ENCODE measurements at places on chromosomes 2 and 18.

- no peak for DNase-seq
These were observed 87.8 kb upstream of the SNTG2 start for GRCh38 chr2:862731-863466.

- DNase-seq, result no peak
These were observed 217.7 kb upstream of the SMAD7 start for GRCh38 chr18:49168281-49168985.

- no peak for DNase-seq
These were observed 16.9 kb downstream of the ERCC3 start for GRCh38 chr2:127277028-127277427.

- DNase-seq, result no peak
These were observed 98.7 kb upstream of the MGAT5 start for GRCh38 chr2:134155134-134155533.

- no peak for DNase-seq
These were observed 281.2 kb upstream of the LYPD1 start for GRCh38 chr2:132951008-132951714.

- peak; percentile 50 for DNase-seq
These were observed 110.5 kb downstream of the TCF4 start for GRCh38 chr18:55477499-55477859.

GRCh38 chr2:15556311-15556930 lies 4.7 kb downstream of the NBAS start:
- DNase-seq, result no peak

DNA sequence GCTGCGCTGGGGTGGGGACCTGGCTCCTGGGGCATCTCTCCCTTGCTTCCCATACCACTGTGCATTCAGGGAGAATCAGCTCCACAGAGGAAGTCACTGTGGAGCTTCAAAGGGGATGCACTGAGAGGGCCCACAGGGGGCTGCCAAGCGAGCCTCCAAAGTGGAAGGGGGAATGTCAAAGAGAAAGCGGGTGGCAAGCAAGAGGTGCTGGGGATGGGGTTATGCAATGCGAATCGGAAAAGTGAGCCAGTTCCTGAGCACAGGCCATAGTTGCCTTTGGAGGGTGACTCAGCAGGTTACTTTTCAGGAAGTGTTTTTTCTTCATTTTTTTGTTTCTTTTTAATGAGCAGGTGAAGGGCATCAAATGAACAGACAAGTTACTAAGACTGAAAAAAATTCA lies 17.6 kb downstream of the PMAIP1 start:
- peak; percentile 26 for DNase-seq

GRCh38 chr2:19751631-19752030 lies 150.2 kb downstream of the TTC32 start:
- no peak for DNase-seq

- DNase-seq, result no peak
These were observed 316.2 kb downstream of the EPHA4 start for GRCh38 chr2:221255862-221256261.

DNA sequence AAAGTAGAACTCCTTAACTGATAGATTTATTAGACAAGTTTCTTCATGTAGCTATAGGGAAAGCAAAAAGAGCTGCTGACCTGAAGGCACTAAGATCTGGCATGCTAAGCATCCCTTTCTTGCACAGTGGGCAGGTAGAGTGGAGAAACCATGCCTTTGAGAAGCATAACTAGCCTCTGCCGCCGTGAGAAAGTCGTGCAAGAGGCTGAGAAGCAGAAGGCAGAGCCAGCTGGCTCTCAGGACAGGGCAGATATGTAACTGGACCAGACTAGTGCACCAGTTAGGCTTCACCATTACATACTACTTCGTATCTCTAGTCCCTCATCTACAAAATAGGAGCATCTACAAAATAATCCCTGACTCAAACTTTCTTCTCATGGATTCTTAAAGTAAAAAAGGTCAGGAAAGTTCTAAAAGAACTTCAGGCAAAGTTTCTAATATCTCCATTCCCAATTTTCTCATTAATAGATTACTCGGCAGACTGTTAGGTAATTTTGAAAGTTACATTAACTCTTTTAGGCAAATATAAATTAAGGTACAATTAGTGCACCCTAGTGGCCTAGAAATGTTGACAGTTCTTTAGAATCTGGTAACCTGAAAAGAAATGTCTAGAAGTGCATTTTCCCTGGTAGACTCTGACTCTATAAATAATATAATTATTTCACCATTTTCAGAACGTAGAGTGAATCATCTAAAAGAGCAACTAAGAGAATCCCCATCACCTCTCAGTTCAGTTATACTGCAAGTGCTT lies 10.3 kb downstream of the ERBB4 start:
- no peak for DNase-seq

GRCh38 chr2:31997653-31998052 lies 13.2 kb downstream of the MEMO1 start:
- DNase-seq, result peak; percentile 32

DNA sequence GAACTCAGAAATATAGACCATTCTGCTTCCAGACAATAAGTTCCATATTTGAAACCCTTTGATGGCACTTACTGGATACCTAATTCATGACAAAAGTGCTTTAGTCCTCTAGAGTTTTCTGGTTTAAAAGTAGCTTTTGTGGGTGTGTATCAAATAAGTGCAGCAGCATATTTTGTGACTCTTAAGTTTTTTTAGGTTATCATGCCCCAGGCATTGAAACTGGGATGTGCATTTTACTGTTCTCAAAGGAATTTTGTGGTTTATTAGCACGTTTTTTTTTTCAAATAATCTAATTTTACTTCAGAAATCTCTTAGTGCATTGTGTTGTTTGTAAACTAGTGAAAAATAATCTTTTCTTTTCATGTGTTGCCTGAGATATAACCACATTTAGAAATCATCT lies 1.5 kb downstream of the XRCC5 start:
- DNase-seq, result no peak

- DNase-seq, result no peak
These were observed 13.2 kb upstream of the KCMF1 start for GRCh38 chr2:84957771-84958134.

GRCh38 chr2:107384422-107384821 lies 442.3 kb upstream of the RGPD4 start:
- no peak for DNase-seq

- DNase-seq, result peak; percentile 75
These were observed 110.9 kb upstream of the CCDC150 start for GRCh38 chr2:196528486-196529223.

DNA sequence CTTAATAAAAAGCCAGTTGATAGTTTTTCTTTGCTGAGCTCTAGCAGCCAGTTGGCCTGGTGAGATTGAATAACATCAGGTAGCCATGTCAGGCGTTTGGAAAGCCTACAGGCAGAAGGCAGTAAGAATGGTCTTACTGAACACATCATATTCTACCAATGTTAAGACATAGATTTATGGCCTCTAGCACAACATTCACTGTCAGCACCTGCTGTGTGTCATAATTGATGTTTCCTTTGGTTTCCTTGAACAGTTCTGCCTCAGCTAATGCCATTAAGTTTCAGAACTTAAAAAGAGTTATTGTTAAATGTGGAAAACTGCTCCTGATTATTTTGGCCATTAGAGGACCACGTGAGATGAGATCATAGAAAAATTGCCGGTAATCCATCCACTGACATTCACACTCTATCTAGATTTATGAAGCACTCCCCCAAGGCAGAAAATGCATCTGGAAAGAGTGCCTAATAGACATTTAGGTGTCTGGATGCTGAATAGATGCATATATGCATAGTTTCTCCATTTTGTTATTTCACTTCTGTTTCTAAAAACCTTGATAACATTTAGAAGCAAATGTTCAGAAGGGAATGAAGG lies 434.7 kb downstream of the PTPRM start:
- DNase-seq, result no peak

DNA sequence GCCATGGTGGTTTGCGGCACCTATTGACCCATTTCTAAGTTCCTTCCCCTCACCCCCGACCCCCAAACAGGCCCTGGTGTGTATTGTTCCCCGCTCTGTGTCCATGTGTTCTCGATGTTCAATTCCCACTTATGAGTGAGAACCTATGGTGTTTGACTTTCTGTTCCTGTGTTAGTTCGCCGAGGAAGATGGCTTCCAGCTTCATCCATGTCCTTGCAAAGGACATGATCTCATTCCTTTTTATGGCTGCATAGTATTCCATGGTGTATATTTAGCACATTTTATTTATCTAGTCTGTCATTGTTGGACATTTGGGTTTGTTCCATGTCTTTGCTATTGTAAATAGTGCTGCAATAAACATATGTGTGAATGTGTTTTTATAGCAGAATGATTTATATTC lies 183.6 kb downstream of the GBX2 start:
- no peak for DNase-seq
